ENCODE measurements at places on chromosomes 12 and 14.

DNA sequence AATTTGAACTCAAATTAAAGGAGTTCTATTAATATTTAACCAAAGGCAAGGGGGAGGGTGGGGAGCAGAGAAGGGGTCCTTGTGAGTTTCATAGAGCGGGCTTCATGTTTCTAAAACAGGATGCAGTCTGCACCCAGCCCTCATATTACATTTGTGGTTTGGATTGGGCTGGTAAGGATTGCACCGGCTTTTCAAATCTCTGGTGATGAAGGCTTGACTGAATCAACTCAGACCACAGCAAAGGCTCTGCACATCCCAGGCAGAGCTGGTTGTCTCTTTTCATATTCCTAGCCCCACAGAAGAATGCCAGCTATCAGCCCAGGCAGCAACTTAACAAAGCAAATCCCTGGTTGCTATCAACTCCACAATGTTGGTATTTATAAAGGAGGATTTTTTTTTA, 1221.4 kb downstream of the VRK1 start:
- no peak for DNase-seq

- no peak for DNase-seq
These were observed 19.5 kb upstream of the SPIC start for GRCh38 chr12:101455685-101456084.

DNA sequence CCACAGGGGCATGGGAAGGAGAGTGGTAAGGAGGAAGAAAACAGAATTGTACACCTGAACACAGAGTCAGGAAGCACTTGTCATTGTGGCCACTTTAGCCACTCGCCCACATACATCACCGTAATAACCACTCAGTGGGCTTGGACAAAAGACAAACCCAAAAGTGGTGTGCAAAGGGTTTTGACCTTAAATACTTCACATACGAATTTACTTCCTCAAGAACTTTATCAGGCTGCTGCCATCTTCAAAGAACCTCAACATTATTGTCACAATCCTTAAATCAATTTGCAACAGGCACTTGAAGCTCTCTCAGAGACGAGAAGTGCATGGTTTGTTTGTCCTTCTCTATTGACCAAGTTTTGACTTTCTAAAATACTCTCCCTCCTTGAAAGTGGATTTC, 187.3 kb upstream of the EGLN3 start:
- DNase-seq: no peak

DNA sequence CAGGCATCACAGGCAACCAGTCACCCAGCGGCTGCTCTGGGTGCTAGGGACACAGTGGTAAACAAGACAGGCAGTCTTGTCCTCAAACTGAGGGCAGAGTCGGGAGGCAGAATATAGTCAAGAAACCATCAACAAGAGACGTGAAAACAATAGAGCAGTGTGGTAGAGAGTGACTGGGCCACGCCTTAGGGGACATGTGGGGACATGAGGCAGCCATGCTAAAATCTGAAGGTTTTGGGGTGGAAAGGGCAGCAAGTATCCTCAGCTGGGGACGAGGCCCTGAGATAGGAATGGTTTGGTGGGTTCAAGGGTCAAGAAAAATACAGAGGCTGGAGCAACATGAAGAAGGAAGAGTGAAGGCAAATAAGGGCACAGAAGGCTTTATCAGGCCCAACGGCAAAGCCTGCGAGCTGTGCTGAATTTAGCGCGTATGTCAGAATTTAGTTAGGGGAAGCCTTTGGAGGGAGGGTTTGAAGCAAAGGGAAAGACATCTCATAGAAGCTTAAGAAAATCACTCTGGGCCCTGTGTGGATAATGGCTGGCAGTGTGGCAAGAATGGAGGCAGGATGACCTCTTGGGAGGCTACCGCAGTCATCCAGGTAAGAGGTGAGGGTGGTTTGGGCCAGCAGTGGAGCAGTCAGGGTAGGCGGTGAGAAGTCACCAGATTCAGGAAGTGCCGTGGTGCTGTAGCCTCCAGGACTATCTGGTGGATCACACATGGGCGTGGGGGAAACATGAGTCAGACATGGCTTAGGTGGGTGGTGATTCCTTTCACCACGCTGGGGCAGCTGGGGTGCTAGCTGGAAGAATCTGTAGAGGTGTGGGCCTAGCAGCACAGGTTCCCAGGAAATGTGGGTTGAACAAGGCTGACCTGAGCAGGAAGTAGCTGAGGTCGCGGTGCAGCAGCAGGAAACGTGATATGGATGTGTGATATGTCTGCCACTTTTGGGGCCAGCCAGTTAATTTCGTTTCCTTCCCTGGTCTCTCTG, 3.0 kb downstream of the EVL start:
- DNase-seq: peak; percentile 69

DNA sequence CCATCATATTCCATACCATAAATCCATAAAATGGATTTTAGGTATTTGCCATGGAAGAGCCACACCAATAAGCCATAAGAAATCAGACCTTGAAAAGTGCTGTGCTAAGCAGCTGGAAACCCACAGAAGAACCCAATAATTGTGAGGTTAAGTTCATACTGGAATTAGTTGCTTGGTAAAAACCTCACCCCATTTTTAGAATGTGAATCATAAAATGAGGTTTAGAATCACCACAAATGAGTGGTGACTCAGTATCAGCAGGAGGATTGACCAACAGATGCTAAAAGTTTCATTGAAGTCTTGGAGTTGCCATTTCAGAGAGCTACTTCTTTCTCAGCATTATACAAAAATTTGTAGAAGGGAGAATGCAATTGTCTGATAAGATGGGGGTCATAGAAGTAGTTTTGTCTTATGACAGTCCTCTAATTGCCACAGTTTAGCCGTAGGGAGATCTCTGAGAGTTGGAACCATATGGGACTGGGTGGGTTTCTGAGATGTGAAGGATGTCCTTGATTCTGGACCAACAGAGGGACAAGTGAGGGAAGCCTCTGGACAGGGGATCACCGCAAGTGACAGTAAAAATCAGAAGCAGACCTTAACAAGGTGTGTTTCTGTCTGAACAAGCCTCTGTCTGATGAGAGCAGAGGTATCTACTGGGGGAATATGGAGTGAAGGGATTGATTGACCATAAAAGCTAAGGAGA, 1.4 kb upstream of the STON2 start:
- no peak for DNase-seq

GRCh38 chr12:1666215-1666614, 24.7 kb upstream of the ADIPOR2 start:
- no peak for DNase-seq

DNA sequence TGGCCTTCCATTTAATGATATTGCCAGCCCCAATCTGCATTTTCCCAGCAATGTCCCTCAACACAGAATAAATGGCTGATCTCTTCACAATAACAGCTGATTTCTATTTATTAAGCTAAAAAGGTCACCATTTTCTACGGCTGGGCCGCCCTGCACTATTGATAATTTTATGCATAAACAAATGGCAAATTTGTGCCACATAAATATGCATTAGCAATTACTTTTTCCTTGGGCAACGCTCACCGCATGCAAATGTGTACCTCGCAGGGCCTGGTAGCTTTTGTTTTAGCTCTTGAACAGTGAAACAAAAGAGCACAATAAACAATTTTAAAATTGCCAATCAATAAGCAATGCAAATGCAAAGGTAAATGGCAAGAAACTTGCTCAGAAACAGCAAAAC, 331.9 kb upstream of the SOX5 start:
- DNase-seq: no peak

GRCh38 chr14:100824091-100824551, 1.8 kb upstream of the MEG3 start:
- DNase-seq: no peak

- DNase-seq: peak; percentile 85
These were observed 11.1 kb upstream of the KRT7 start for GRCh38 chr12:52221912-52222457.

All from ascending aorta (tissue), 2 donors.